Activated T-helper 2 cell treated with anti-CD3 and anti-CD28 coated beads, Interferon-gamma antibody, Interleukin-2, Interleukin-4, amounts not matched to agents 10 μg/mL and 5 μg/mL and 100 μg/mL, durations not matched to agents 14 hours and 24 hours and 36 hours (primary cell): ENCODE measurements at places on chromosomes 11 and 22.

GRCh38 chr11:124096364-124096763 is 18.9 kb upstream of the VWA5A start:
- no peak for DNase-seq

GRCh38 chr22:44029069-44029468 is 5.0 kb downstream of the PARVB start:
- DNase-seq = no peak

GRCh38 chr11:12941671-12942070 is 67.4 kb upstream of the RASSF10 start:
- DNase-seq = no peak

GRCh38 chr11:66862559-66863037 is 5.7 kb downstream of the LRFN4 start:
- no peak for DNase-seq

GRCh38 chr11:63682066-63683021 is 1.0 kb downstream of the RTN3 start:
- no peak for DNase-seq

GRCh38 chr22:27080036-27080578 is 422.7 kb downstream of the MIAT start:
- no peak for DNase-seq
